Germinal center (tissue), 1 donor: ENCODE measurements at places on chromosomes 3 and 15.

DNA sequence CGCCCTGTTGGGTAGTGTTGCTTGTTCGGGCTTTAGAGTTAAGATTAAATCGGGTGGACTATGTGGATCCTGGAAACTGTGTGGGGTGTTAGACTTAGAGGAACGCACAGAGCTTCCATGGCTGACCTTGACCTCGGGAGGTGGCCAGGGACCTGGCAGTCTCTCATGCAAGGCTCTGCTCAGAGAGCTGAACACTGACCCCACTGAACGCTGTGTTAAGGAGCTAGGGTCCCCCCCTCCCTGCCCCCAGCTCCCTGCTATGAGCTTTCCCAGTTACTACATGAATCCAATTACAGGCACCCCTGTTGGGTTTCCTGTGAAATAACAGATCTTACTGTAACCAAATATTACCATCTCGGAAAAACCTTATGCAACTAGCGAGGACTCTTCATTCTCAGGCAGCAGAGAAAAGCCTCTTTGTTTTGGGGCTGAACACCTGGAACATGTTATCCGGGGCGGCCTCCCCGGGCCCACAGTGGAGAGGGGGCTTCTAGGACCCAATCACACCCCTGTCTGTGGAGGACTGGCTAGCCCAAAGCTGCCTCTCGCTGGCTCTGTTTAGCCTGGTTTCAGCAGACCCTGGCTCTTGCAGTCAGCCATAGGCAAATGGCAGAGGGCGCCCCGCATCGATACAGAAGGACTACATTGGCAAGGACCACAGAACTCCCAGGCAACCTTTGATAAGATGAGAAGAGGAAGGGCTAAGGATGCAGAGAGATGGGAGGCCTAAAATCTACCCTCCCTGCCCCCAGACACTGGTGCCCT, 25.8 kb upstream of the ALDH1A3 start:
- no peak for DNase-seq

DNA sequence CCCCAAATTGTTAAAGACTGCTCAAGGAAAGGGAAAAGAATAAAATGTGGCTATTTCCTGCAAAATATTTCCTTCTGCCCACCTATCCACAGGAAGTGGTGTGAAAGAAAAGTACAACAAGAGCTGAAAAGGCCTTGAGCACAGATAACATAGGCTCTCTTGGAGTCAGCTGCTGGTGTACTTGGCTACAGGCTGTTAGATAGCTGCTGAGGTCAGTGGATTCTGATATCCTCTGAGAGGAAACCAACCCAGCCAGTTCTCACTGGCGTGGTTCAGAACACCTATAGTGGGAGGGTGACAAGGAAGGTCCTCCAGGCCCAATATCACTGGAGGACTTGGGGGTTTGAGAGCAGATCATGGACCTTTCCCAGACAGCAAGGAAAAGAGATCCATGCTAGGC, 124.4 kb upstream of the GAP43 start:
- no peak for DNase-seq

- no peak for DNase-seq
Measured at GRCh38 chr3:27943106-27943505, 221.0 kb upstream of the EOMES start.

- DNase-seq = no peak
Measured at GRCh38 chr3:27049792-27050191, 319.4 kb downstream of the NEK10 start.

GRCh38 chr15:52496175-52496574, 32.5 kb downstream of the MYO5A start:
- no peak for DNase-seq

DNA sequence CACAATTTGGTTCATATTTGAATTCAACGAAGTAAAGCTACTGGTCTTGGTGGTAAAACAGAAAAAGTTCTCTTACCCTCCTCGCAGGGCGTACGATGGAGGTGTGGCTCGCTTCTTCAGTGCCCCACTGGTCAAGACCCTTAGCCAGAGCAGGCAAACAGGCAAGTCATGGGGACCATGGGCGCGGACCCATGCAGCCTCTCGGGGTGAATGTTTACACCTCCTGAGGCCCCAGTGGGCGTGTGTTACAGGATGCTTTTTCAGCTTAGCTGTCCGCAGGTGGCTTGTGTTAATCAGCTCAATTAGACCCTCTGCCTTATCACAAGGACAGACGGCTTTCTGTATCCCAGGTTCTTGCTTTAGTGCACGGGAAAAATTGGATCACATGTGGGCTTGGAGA, 991.8 kb downstream of the GBE1 start:
- DNase-seq = no peak

DNA sequence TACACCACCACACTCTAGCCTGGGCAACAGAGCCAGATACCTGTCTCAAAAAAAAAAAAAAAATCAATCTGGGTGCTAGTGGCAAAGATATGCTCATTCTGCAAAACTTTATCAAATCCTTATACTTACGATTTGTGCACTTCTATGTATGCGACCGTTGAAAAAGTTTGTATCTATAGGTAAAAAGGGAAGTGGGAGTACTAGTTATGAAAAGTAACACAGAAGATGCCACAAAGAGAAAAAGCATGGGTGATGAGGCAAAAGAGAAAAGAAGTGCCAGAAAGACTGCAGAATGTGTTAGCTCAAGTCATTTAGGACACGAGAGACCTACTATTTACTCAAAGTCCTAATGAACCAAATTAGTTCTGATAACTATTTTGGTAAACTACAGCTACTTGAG, 407.8 kb downstream of the SHQ1 start:
- DNase-seq = peak; percentile 24

- DNase-seq = no peak
Measured at GRCh38 chr3:25462495-25462894, 34.4 kb downstream of the RARB start.

DNA sequence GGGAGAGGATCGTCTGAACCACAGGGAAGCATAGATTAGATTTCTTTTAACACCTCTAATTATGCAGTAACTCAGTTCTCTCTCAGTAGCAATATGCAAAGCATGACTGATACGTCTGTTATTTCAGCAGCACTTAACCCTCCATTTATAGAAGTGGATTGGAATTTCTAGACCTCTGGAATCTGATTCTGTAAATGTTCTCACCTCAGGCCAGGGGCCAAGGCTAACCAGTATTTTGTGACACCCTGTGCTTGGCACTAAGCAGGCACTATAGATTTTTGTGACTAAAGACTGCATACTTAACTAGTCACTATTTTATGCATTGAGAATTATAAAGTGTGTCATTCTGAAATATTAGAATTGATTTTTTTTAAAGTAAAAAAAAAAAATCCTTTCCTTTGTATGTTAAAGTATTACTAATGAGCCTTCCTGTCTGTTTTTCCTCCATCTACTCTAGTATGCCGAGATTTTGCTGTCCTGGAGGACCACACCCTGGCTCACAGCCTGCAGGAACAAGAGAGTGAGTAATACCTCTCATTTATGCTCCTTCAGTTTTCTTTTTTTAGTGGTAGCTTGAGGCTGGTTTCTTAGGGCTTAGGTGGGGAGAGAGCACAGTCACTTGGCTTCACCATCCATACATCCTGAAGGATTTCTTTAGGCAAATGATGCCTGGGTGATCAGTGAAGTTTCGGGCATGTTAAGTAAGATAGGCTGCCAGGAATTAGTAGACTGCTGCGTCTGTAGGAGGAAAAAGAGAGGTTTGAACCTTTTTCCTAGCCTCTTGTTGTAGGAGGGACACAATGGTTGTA, 26.5 kb upstream of the UTS2B start:
- DNase-seq = no peak

DNA sequence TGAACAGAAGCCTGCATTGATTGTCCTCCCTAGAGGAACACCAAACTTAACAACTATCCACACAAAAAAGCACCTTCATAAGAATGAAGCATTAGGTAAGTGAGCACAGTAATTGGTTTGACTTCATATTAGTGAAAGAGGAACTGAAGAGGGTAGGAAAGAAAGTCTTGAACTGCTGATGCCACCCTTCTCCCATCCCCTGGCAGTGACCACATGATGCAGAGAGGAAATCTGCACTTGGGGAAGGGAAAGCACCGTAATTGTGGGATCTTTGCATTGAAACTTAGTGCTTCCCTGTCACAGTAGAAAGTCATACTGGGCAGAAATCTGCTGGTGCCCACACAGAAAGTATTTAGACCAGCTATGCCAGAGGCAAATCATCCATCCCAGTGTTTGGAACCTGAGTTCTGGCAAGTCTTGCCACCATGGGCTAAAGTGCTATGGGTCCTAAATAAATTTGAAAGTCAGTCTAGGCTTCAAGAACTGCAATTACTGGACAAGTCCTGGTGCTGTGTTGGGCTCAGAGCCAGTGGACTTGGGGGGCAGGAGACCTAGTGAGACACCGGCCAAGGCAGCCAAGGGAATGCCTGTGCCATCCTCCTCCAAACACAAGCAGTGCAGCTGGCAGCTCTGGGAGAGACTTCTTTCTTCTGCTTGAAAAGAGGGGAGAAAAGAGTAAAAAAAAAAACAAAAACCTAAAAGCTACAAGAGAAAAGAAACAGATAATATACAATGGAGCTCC, 63.6 kb downstream of the SLC15A2 start:
- no peak for DNase-seq

- no peak for DNase-seq
Measured at GRCh38 chr15:51830276-51830806, 888 bp downstream of the TMOD3 start.

- DNase-seq = no peak
Measured at GRCh38 chr15:78988361-78988911, 43.6 kb upstream of the CTSH start.

DNA sequence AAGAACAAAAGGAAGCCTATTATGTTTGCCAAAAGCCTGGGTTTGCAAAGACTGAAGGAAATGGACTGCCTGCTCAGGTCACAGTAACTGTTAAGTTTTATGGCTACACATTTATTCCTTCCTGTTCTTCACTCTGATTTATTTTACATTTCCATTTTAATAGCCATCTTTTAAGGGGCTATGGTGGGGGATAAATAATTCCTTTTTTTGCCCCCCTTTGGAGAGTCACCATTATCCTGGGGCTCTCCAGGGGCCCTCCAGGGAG, 53.5 kb upstream of the MYZAP start:
- DNase-seq = no peak

DNA sequence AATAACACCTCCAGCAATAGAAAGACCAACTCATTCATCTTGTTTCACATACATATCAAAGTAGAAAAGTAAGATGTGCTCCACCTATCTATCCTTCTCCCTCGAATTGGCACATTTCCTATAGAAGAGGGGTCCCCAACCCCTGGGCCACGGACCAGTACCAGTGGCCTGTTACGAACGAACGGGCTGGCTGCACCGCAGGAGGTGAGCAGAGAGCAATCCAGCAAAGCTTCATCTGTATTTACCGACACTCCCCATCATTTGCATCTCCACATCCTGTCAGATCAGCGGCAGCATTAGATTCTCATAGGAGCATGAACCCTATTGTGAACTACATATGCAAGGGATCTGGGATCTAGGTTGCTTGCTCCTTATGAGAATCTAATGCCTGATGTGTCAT, 95.0 kb upstream of the CGNL1 start:
- no peak for DNase-seq

DNA sequence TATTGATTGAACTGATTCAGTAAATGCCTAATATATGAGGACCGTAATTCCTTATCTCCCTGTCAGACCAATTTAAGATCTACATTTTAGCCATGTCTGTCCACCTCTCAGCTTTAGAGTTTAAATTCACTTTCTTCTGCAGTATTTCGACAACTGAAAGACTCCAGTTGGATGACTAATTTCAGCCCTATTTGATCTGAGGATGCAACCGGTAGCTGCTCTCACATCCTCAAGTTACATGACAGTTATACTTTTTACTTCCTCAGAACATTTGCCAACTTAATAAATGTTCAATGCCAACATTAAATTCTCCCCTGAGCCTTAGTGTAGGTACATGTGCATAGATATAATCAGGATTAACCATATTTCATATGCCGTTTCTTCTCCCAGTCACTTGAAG, 2.5 kb upstream of the HHLA2 start:
- no peak for DNase-seq

- no peak for DNase-seq
Measured at GRCh38 chr3:99134986-99135385, 233.5 kb upstream of the DCBLD2 start.

GRCh38 chr15:60993948-60994347, 235.2 kb downstream of the RORA start:
- no peak for DNase-seq

- DNase-seq = no peak
Measured at GRCh38 chr3:17342119-17342518, 400.3 kb downstream of the TBC1D5 start.

DNA sequence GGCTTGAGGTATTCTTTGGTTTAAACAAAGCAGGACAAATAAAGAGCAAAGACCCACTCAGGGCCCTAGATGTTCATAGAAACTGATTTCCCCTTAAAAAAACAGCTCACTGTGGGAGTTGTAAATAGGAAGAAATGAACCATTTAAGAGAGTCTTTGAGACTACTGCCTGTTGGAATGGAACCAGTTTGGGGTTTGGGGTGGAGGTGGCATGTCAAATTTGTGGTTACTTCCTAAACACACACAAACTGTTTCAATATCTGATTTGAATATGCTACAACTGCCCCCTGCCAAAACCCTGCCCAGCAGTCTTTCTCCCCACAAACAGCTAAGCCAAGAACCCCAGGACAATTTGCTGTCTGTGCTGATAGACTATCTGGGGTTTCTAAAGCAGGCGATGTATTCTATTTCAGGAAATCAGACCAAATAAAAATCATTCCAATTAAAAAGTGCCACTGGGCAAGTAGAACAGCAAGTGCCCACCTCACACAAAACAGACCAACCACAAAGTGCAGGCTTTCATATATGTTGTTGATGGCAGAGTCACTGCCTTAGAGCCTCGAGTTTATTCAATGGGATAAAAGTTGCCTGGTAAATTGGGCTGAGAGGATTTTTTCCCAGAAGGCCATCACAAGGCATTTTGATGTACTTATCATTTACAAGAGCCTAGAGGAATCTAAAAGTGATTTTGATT, 293.9 kb upstream of the PROK2 start:
- no peak for DNase-seq

GRCh38 chr3:126275620-126275904, 81.6 kb downstream of the KLF15 start:
- DNase-seq = no peak

GRCh38 chr3:20160230-20160629, 25.8 kb downstream of the SGO1 start:
- peak; percentile 12 for DNase-seq

DNA sequence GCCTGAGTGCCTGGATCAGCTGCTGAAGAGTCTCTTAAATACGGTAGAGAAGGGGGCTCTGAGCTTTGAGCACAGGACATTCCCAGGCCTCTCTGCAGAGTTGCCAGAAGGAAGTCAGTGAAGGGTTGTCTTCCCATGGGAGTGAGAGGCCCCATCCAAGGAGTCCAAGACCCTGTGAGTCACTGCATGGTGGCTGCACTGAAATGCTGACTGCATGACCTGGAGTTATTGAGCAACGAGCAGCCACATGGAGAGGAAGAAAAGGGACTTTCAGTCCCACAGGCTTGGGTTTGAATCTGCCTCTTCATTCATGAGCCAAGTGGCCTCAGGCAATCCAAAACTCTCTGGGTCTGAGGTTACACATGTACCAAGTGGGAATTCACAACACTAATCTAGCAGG, 69.6 kb upstream of the RASGRF1 start:
- no peak for DNase-seq

GRCh38 chr15:93179700-93180102, 90.7 kb upstream of the RGMA start:
- no peak for DNase-seq
